ENCODE measurements at places on chromosomes 13 and 19.
A peak's percentile ranks its signal among the peaks of the same experiment; 100 is the strongest.

DNA sequence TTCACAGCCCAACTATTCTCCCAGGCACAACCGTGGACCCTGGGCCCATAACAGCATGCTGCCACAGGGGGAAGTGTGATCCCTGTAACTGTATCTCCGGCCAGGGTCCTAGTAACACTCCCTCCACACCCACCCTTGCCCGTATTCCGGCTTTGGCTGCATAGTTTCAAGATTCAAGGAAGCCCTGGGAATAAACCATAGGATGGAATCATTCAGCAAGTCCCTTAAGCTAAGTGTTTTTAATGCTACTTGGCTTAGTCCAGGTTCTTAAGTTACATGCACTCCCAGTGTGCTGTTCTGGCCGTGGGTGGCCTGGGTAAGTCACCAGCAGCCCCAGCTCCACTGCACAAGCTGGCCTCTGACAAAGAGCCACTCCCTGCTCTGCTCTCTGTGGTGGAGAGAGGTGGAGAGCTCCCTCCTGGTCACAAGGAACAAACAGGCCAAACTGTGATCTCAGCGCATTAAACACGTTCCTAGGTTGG, 532.4 kb upstream of the SGCG start:
- peak; percentile 32 for DNase-seq

- DNase-seq, result no peak
Observed at GRCh38 chr19:4120559-4121272, 3.2 kb downstream of the MAP2K2 start.

DNA sequence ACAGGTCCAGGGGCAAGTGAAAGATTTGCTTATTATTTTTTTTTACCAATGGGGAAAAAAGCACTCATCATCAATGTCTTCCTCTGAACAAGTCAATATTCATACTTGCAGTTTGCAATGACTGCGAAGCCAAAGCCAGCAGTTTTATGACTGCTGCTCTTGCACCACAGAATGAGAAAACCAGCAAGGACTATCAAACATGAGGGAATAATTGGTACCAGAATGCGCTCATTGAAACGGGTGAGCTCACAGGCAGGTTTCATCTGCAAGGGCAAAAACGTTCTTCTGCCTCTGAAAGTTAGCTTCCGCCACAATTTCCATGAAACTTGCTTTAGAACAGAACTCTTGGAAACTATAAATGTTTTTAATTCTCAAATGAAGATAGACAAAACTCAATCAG, 5.5 kb downstream of the DLEU7 start:
- DNase-seq, result no peak

- DNase-seq, result no peak
Observed at GRCh38 chr19:13918726-13919411, 12.9 kb downstream of the CC2D1A start.

Data from SW480 (cell line).